Activated gamma-delta T cell treated with anti-CD3 and anti-CD28 coated beads, Interleukin-2, amount 50 U/mL, for 16 hours (primary cell): ENCODE measurements at places on chromosomes 3 and 15.

- no peak for DNase-seq
These were observed 1.5 kb downstream of the NSUN3 start for GRCh38 chr3:94064243-94064860.

GRCh38 chr3:183301937-183302580 is 49.0 kb downstream of the B3GNT5 start:
- DNase-seq: no peak

GRCh38 chr3:25465266-25465860 is 37.3 kb downstream of the RARB start:
- no peak for DNase-seq

DNA sequence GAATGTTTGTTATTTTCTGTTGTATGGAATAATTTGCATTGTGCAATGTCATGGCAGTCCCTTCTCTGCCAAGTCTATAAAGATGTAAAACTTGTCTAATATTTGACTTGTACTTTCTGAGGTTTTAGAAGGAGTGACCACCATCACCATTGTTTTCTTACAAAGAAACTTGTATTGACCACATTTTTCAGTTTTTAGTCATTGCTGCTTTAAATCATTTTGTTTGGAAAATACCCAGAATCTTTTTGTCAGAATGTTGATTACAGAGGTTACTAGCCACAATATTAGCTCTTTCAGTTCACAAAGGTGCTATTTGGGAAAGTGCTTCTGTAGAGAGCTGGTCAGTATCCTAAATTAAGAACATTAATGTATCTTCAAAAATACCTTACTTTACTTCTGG is 532.4 kb upstream of the GBE1 start:
- no peak for DNase-seq

- no peak for DNase-seq
These were observed 108.5 kb downstream of the GLDN start for GRCh38 chr15:51450001-51450400.

- DNase-seq: no peak
These were observed 10.9 kb upstream of the LXN start for GRCh38 chr3:158683230-158683962.

GRCh38 chr3:143832433-143832832 is 15.8 kb downstream of the SLC9A9 start:
- DNase-seq: no peak

DNA sequence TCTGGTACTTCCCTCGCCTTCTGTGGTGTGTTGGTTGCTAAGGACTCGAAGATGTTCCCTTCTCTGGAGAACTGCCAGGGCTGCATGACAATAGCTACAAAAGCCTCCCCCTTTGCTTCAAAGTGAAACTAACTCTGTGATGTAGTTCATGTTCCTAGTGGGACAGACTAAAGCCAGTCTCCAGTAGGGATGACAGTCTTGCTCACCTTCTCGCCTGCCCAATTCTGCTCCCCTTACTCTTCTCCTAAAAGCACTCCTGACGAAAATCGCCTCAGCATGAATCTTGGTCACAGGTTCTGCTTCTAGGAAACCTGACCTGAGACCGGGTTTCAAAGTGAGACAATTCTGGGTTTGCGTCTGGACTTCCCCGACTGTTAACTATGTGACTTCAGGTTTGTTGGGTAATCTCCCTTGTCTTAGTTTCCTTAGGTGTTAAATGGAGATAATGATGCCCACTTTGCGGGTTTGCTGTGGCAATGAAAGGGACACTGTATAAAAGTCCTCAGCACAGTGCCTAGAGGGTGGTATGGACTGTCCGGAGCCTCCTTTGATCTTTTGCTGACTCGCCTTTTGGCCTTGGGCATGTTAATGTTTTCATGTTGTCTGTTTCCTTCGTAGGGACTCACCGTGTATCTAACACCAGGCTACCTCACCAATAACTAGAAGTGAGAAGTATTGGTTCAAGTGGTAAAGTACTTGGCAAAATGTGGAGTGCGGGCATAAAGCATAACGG is 24.9 kb upstream of the THRB start:
- no peak for DNase-seq
